ENCODE measurements at places on chromosomes 1 and 21. TPM values are rescaled to one million over a fixed set of nuclear protein-coding genes. Genes with fewer than 3 reads are reported as not detected.
A peak's percentile ranks its signal among the peaks of the same experiment; 100 is the strongest.

DNA sequence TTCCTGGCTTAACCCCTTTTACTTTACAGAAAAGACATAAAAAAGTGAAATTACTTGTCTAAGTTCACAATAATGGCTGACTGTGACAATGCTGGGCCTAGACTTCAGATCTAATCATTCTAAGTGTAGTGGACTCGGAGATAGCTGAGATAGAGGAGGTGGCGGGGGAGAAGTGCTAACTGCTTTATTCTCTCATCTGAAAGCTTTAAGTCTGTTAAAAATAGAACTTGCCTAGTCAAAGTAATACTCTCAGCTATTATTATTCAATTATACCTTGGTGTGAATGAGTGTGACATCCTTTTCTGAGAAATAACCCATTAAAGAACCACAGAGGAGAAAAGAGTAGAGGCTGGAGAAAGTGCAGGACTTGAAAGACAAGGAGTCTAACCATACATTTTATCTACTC, 96.1 kb upstream of the OLIG2 start:
- no peak for DNase-seq

- DNase-seq = peak; percentile 56
These were observed 744 bp upstream of the DDX20 start for GRCh38 chr1:111754984-111755330.

DNA sequence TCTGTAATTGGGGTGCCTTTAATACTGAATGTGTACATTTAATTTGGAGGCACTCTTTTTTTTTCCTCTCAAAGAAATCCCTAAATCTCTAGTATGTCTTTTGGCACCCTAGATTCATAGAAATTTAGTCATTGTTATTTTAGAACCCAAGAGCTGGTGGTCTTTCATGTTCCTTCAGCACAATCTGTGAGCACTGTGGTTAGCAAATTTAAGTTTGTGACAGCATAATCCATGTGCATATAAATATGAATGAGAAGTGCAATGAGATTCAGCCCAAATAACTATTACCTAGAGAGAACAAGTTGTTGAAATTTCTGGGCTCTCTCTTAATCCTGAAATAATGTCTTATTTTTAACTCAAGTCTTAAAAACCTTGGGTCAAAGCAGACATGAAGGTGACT, 4.5 kb downstream of the PPP1R8 start:
- DNase-seq = no peak

GRCh38 chr1:3940754-3941345, 40.8 kb upstream of the C1orf174 start:
- DNase-seq = no peak

GRCh38 chr1:167747988-167748387, 26.2 kb downstream of the MPZL1 start:
- peak; percentile 4 for DNase-seq

DNA sequence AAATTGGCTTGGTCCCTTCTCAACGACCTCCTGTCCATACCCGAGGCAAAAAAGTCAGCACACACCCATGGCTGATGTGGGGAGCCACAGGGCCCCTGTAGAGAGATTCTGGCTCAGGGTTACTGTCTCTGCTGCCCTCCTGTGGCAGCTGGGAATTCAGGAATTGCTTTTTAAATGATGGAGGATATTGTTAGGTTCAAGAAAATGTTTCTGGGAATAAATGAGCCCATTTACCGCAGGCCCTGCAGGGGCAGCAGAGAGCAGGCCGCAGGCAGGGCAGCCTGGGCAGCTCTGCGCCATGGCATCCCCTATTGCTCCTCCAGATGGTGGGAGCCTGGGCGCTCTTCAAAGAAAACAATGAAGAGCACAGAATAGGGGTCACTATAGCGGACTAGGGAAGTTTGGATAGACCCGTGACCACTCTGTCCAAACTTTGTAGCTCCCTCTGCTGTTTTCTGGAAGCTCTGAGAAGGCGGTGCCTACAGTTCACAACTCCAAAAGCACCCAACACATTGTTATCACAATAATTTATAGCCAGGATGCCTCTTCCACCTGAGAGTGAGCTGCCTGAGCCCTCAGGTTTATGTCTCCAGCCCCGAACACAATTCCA, 201.1 kb downstream of the BACH1 start:
- peak; percentile 38 for DNase-seq

Gene MEAF6
- total RNA-seq = 27.9 TPM

Gene TCHHL1
- total RNA-seq = not detected

Gene AKIRIN1
- total RNA-seq = 40.1 TPM

Gene TFF2
- total RNA-seq = not detected

Gene ZBTB8OS
- 24.6 TPM for total RNA-seq

Gene ZSWIM5
- 4.8 TPM for total RNA-seq
